ENCODE measurements at places on chromosomes 13 and 19. TPM values are rescaled to one million over a fixed set of nuclear protein-coding genes. Genes with fewer than 3 reads are reported as not detected.

The MED26 gene
- 11.7 TPM for total RNA-seq

The AMER2 gene
- not detected for total RNA-seq

The MISP3 gene
- total RNA-seq, result 0.41 TPM

The NLRP9 gene
- total RNA-seq, result not detected

The SMIM24 gene
- total RNA-seq, result not detected

The ZNF486 gene
- total RNA-seq, result 4.7 TPM

The MYO16 gene
- total RNA-seq, result 0.23 TPM

The DPRX gene
- total RNA-seq, result not detected
